Activated CD4-positive, alpha-beta T cell treated with anti-CD3 and anti-CD28 coated beads for 36 hours (primary cell): ENCODE measurements at places on chromosomes 5 and 9.

- no peak for DNase-seq
These were observed 44.8 kb upstream of the RNU6ATAC start for GRCh38 chr9:134208981-134209725.

- no peak for DNase-seq
These were observed 95.1 kb downstream of the AK8 start for GRCh38 chr9:132783006-132783405.

- DNase-seq, result no peak
These were observed 39.2 kb downstream of the SHC3 start for GRCh38 chr9:89139455-89139854.

DNA sequence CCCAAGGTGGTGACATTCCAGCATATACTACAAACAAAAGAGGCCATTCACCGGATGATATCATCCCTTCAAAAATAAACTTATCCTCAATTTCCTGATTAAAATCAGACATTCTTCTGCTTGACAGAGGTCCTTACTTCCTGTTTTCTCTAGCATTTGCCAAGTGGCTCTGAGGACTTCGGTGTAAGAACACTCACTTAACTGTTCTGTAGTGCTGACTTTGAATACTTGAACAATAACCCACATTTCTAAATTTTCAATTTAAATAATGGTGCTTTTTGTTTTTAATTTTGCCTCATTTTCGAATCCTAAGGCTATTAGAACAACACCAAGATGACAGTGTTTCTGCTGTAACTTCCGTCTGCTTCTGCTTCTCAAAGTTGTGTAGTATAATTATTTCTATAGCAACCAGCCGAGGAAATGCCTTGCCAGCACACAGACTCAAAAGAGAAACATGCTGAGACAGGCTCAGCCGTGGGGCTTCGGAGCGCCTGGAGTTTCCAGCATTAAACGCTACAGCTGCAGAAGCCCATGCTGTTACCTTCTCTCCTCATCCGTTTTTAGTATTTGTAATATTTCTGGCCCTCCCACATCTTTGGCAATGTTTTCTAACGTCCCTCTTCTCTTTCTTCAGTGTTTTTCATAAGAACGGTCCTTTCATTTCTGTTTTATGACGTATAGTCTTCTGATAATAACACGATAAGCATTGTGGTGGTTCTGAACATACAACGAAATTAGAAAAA lies 19.5 kb upstream of the ANXA1 start:
- peak; percentile 81 for DNase-seq

- DNase-seq, result peak; percentile 30
These were observed 39.8 kb upstream of the PCSK5 start for GRCh38 chr9:75850459-75851200.

GRCh38 chr9:23309800-23310199 lies 516.2 kb downstream of the ELAVL2 start:
- DNase-seq, result no peak

DNA sequence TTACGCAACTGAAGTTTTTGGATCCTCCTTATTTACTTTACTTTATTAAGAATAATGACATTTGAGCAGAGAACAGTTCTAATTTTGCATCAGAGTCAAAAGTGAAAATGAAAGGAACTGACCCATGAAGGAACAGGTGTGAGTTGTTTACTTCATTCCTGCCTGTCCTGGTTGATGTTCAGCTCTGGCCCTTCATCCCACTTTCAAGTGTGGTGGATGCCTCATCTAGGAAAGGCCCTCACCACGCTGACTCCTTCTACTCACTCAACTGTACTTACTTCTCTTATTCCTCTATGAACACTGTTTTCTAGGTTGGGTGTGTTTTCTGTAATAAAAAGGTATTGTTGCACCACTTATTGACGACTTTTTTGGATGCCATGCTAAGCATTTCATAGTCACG lies 61.8 kb upstream of the PLEKHG4B start:
- DNase-seq, result no peak

DNA sequence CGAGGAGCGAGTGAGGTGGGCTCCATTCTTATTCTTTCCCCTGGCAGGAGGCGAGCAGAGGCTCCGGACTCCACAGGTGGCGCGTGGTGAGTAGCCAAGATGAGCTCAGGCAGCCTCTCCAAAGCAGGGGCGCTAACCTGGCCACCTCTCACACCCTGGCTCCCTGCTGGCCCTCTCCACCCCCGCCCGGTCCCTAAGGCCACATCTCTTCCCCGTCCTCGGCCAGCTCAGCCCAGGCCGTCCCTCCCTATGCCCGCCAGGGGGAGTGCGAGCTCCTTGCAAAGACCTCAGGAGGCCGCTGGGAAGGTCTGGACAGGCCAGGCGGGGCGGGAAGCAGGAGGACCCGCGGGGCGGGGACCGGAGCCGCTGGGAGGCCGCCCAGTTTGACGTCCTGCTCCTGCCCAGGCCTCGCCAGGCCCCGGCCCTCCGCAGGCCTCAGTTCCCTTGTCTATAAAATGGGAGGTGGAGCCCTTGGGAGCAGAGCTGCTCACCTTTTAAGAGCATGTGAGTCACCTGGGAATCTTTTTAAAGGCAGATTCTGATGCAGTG lies 46.3 kb upstream of the GGTA1 start:
- DNase-seq, result peak; percentile 86

DNA sequence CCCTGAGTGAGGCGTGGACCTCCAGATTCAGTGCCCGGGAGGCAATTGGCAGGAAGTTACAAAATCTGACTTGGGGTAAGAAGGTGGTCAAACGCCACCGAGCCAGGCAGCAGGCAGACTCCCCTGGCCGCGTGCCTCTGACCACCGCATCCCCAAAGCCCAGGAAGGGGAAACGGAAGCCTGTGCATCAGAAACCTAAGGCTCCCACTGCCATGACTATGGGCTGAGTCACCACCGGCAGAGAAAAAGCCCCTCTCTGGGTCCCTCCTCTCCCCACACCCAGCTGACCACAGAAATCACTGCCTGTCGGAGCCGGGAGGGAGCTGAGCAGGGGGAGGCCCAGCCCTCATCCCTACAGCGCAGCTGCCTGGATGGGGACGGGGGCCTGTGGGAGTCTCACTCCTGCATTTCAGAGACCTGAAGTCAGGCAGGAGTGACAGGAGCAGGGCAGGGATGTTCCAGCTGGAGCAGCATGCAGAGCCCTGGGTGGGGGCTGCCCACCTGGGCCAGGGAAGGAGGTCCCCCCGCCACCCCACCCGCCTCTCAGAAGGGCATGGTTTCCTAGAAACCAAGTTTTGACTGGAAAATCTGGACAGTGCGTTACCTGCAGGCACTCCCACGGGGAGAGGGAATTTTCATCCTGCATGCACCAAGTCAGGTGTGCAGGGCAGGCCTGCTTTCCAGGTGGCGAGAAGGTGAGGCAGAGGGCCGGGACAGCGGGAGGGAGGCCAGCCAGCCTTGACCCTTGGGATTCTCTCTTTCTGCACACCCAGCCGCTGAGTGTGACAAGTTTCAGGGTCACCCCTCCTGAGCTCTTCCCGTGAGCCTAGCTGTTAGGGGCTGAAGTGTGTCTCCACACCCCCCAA lies 68.2 kb downstream of the LRSAM1 start:
- DNase-seq, result peak; percentile 72

GRCh38 chr5:56700711-56701110 lies 114.6 kb upstream of the MAP3K1 start:
- DNase-seq, result no peak

- no peak for DNase-seq
These were observed 107.4 kb downstream of the MCTP1 start for GRCh38 chr5:95177456-95177855.
